SK-N-SH (cell line): ENCODE measurements at places on chromosomes 5 and 9. TPM values are rescaled to one million over a fixed set of nuclear protein-coding genes. Genes with fewer than 3 reads are reported as not detected.

ITGA2 gene
- 38.2 and 52.1 TPM in 2 replicates for polyA plus RNA-seq

ADAMTS13 gene
- 10.6 and 12.3 TPM in 2 replicates for polyA plus RNA-seq

CCL28 gene
- polyA plus RNA-seq: not detected in 2 replicates

ANKRD20A1 gene
- polyA plus RNA-seq: not detected in 2 replicates

CDC25C gene
- polyA plus RNA-seq: 4.9 and 5.2 TPM in 2 replicates

KIF12 gene
- polyA plus RNA-seq: 0.15 and 0.35 TPM in 2 replicates

GRCh38 chr9:91972711-91973110, 22.7 kb upstream of the ROR2 start:
- no peaks in the 10 kb centered on the region for H3K4me1 ChIP-seq
- no peak for DNase-seq
- no peak overlapping the region for H3K4me3 ChIP-seq
- H3K36me3 ChIP-seq: no peaks in the 10 kb centered on the region

GRCh38 chr5:149680810-149681221, 49.3 kb upstream of the PPARGC1B start:
- H3K4me1 ChIP-seq: no peaks in the 10 kb centered on the region
- no peak overlapping the region for H3K27ac ChIP-seq
- H3K27me3 ChIP-seq: no peaks in the 10 kb centered on the region; the same call in 1 of the 2 replicates

DNA sequence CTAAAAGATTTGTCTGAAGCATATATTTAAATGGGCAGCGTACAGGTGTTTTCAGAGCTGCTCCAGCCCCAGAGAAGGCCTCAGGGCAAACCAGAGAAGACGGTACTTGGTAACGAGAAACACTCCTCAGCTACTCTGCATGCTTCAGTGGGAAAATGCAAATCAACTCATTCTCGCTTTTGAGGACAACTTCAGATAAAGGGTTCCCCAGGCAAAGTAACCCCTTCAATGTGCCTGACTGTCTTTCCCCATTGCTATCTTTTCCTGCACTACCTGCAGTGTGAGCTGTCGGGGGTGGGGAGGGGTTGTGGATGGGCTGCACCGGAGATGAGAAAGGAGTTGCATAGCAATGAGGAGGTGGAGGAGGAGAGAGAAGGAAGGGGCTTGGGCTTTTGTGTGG, 339.7 kb upstream of the CLINT1 start:
- H3K27ac ChIP-seq: no peak overlapping the region
- no peaks in the 10 kb centered on the region for H3K36me3 ChIP-seq
- H3K27me3 ChIP-seq: no peaks in the 10 kb centered on the region
- no peak for DNase-seq
- no peaks in the 10 kb centered on the region for H3K4me1 ChIP-seq
- H3K4me3 ChIP-seq: no peak overlapping the region

DNA sequence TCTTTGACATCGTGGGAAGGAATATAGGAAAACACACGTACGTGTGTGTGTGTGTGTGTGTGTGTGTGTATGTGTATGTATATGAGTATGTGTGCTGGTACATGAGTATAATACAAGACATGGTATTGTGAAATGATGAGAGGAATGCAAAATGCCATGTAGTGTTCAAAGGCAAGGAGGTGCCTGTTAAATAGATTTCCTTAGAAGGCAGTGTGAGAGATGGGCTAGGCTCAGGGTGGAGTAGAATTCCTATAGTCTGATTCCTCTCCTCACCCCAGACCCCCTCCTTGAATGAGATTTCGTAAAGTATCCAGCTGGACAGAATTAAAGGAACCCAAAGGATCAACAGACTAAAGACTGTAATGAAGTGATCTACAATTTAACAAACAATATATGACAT, 11.1 kb downstream of the GPR21 start:
- H3K27ac ChIP-seq: no peak overlapping the region; the same call in 1 of the 2 replicates
- H3K36me3 ChIP-seq: peaks cover 21% of the 10 kb centered on the region
- H3K27me3 ChIP-seq: no peaks in the 10 kb centered on the region
- no peak for DNase-seq
- H3K4me1 ChIP-seq: peaks cover 11% of the 10 kb centered on the region; the same call in 1 of the 2 replicates

GRCh38 chr5:152861231-152861630, 456.2 kb upstream of the NMUR2 start:
- H3K36me3 ChIP-seq: no peaks in the 10 kb centered on the region
- no peak for DNase-seq
- H3K27ac ChIP-seq: no peak overlapping the region
- no peaks in the 10 kb centered on the region for H3K4me1 ChIP-seq
- H3K27me3 ChIP-seq: no peaks in the 10 kb centered on the region

- no peak for DNase-seq
- H3K4me3 ChIP-seq: no peak overlapping the region
- H3K27ac ChIP-seq: no peak overlapping the region
- no peaks in the 10 kb centered on the region for H3K36me3 ChIP-seq
- no peaks in the 10 kb centered on the region for H3K27me3 ChIP-seq
Measured at GRCh38 chr5:72478276-72478675, 28.9 kb downstream of the ZNF366 start.

- no peak for DNase-seq
- no peaks in the 10 kb centered on the region for H3K36me3 ChIP-seq
- peaks cover 13% of the 10 kb centered on the region for H3K27me3 ChIP-seq
- H3K4me3 ChIP-seq: no peak overlapping the region
- no peaks in the 10 kb centered on the region for H3K4me1 ChIP-seq
Measured at GRCh38 chr5:31888564-31888963, 249.6 kb downstream of the PDZD2 start.

- no peak overlapping the region for H3K4me3 ChIP-seq
- H3K4me1 ChIP-seq: no peaks in the 10 kb centered on the region
- no peaks in the 10 kb centered on the region for H3K27me3 ChIP-seq
- no peaks in the 10 kb centered on the region for H3K36me3 ChIP-seq
- H3K27ac ChIP-seq: no peak overlapping the region
Measured at GRCh38 chr9:129375845-129376244, 197.8 kb upstream of the IER5L start.

DNA sequence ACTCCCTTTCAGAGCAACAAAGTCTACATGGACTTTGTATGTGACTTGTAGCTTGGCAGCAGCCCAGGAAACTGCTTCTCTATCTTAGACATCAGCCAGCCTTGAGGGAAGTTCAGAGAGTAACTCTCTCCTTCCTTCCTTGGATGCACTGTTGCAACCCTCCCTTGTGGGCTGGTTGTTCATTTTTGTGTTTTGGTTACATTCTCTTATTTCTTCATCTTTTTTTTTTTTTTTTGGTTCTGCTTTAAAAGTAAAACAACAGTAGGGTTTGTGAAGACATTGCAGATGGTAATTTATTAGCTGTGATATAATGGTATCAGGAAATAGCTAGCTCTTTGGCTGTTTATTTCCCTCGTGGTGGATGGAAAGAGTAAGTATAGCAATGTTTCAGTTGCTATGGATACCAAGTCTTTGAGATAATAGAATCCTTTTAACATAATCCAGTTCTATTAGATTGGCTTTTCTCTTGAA, 97.9 kb upstream of the MAMDC2 start:
- no peaks in the 10 kb centered on the region for H3K36me3 ChIP-seq
- no peak overlapping the region for H3K27ac ChIP-seq
- no peak for DNase-seq
